ENCODE measurements at places on chromosomes 16 and 17. TPM values are rescaled to one million over a fixed set of nuclear protein-coding genes. Genes with fewer than 3 reads are reported as not detected.

Gene SLFN14
- polyA plus RNA-seq: not detected

Gene ZPBP2
- polyA plus RNA-seq: not detected

Gene ODAD4
- polyA plus RNA-seq: 2.3 TPM

DNA sequence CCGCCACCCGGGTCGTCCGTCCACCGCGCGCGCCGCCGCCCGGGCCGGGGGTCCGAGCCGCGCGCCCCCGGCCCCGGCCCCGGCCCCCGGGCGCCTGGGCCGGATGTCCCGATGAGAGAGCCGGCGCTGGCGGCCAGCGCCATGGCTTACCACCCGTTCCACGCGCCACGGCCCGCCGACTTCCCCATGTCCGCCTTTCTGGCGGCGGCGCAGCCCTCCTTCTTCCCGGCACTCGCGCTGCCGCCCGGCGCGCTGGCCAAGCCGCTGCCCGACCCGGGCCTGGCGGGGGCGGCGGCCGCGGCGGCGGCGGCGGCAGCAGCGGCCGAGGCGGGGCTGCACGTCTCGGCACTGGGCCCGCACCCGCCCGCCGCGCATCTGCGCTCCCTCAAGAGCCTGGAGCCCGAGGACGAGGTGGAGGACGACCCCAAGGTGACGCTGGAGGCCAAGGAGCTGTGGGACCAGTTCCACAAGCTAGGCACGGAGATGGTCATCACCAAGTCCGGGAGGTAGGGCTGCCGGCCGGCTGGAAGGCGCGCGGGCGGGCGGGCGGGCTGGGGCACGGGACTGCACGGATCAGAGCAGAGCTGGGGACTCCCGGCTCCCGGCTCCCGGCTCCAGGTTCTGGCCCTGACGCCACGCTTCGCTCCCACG lies 548 bp downstream of the TBX2 start:
- DNase-seq: peak; percentile 74

DNA sequence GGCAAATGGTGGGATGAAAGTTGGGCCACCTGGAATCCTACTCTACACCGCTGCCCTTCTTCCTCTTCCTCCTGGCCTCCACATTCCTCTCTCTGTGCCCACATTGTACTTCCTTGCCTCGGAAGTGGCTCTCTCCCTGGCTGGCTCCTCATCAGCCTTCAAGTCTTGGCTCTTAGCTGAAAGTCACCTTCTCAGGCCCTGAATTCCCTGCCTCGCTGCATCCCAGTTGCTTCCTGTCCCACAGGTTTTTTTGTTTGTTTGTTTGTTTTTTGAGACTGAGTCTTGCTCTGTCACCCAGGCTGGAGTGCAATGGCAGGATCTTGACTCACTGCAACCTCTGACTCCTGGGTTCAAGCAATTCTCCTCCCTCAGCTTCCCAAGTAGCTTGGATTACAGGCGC lies 2.6 kb upstream of the PAM16 start:
- no peak for DNase-seq

- no peak for DNase-seq
Measured at GRCh38 chr17:20071824-20072691, 62.9 kb downstream of the SPECC1 start.
